HuH-7 (cell line): ENCODE measurements at places on chromosomes 3 and 15.
A peak's percentile ranks its signal among the peaks of the same experiment; 100 is the strongest.

DNA sequence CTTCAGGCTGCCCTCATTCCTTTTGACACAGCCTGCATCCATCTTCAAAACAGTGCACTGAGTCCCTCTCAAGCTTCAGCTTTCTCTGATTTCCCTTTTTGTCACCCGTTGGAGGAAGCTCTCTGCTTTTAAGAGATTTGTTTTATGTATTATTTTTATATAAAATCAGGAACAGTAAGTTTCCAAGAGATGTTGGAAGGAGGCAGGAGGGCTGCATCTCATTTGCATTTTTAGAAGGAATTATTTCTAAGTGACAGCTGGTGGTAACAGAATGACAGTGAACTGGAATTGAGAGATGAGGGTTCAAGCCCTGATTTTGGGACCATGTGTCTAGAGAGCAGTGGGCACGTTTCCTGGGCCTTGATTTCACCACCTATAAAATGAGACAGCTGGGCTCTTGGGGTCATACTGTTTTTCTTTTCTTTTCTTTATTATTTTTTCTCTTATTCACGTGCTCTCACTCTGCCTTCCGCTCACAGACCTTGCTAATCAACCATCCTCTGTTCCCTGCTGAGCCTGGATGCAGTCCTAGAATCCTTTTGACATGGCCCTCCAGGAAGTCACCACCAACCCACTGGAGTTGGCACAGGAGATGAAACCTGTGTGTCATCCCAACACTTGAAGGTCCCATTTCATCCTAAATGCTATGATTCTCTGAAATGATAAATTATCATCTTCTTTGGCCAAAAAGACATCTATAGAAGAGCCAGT lies 148.6 kb downstream of the CACNA2D3 start:
- no peak for DNase-seq

- DNase-seq: no peak
These were observed 82.3 kb downstream of the CHSY1 start for GRCh38 chr15:101169495-101170071.

- DNase-seq: no peak
These were observed 44.4 kb upstream of the ST3GAL6 start for GRCh38 chr3:98718730-98719129.

DNA sequence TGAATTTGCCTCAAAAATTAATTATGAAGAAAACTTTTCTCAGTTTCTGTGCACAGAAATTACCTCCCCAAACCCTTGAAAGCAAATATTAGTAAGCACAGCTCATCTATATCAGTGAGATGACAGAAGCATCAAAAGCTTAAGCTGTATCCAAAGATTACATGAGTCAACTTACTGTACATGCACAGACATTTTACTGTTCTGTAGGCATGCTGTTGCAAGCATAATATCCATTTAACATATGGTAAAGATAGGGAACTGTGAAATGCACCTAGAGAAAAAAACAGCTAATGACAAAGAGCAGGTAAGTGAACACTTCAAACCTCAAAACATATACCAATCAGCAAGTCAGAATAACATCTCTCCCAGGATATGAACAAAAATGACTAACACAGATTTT lies 20.9 kb downstream of the SHOX2 start:
- no peak for DNase-seq

DNA sequence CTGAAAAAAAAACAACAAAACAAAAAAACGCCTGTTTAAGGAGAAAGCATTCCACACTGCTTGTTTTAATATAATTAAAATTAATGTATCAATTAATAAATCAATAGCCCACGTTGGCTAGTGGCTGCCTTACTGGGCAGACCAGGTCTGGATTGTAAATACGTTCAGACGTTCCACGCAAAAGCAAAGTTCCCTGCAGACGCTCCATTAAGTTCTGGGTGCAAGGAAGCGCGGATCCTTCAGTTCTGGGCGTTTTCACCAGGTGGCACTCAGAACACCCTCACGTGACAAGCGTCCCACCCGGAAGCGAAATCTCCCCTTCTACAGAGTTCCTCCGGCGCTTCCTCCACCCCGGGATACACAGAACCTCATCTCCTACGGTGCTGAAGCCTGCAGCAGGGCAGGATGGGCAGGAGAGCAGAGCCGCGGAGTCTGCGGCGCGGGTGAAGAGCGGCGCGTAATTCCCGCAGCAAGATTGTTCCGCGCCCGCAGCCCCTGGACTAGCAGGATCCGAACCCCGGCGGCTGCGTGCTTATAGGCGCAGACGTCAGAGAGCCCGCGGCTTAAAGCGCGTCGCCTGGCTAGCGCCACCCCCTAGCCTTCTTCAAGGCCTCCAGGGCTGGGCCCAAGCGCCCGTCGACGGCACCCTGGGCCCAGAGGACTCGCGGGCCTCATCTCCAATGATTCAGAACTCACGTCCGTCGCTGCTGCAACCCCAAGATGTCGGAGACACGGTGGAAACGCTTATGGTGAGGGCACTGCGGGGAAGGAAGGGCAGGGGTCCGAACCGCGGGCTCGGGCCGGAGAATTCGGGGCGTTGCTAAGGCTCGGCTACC lies at the start of gene SLC25A38:
TSS of gene SLC25A38 (plus strand) at position 326 of the 836 bp plus-strand sequence. CDS start at position 681, 355 bp downstream.
- DNase-seq: peak; percentile 92

GRCh38 chr15:92803852-92804609 lies 96.1 kb upstream of the CHD2 start:
- DNase-seq: peak; percentile 87

DNA sequence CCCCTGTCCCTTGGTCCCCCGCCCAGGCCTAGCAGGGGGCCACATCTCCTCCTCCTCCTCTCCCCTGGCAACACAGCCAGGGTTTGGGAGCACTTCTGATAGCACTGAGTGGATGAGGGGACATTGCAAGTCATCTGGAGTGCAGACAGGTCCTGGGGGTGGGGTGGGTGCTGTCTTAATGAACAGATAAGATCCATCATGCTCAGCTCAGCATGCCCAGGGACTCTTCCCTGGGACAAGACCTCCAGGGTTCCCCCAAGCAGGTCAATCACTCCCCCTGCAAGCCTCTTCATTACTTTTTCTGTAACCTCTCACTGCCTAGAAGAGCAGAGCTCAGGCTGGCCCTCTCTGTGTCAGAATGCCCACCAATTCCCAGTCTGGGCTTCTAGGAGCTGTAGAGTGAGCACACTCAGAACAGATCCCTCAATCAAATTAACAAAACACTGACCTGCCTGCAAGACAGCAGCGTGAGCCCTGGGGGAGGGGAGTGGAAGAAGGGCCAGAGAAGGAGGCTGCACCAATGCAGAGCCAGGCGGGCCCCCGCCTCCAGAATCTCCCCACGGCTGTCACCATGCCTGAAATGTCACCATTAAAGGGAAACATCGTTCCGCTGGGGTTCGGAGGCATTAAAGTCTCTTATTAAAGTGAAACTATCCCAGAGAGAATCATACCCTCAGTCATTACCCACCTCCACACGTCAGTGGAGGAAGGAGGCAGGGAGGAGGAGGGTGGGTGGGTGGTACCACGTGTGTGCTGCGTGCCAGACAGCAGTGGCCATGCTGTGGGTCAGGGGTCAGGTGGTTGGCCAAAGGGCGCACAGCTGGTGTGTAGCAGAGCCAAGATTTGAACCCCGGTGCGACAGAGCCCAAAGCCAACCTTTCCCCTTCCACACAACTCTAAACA lies 114.7 kb upstream of the LINGO1 start:
- no peak for DNase-seq

DNA sequence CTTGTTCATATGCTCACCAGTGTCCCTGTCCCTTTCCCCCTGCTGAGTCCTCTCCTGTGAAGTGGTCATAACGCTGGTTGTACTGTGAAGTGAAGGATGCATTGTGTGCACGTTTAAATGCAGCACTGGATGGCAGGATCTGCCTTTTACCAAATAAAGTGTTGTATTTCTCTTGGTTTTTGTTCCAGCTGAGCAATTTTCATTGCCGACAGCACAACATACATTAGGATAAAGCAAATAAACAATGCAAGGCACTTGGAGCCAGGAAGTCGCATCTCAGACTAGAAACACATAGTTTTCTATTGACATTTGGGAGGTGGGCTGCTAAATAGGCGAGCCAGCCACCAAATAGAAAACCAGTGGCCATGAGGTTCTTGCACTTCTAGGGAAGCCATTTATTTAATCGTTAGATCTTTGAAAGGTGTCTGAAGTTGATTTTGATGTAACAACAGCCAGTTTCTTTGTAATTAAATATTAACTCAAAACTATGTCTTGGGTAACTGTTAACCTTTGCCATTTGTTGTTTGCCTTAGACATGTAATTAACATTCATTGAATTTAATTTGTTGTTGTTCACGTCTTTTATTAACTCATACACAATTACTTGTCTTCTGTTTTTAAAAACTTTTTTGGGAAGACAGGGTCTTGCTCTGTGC lies 185.3 kb downstream of the FNDC3B start:
- DNase-seq: no peak

GRCh38 chr3:2535206-2535605 lies 436.5 kb downstream of the CNTN4 start:
- no peak for DNase-seq

- no peak for DNase-seq
These were observed 768.7 kb downstream of the ROBO1 start for GRCh38 chr3:78999139-78999538.

DNA sequence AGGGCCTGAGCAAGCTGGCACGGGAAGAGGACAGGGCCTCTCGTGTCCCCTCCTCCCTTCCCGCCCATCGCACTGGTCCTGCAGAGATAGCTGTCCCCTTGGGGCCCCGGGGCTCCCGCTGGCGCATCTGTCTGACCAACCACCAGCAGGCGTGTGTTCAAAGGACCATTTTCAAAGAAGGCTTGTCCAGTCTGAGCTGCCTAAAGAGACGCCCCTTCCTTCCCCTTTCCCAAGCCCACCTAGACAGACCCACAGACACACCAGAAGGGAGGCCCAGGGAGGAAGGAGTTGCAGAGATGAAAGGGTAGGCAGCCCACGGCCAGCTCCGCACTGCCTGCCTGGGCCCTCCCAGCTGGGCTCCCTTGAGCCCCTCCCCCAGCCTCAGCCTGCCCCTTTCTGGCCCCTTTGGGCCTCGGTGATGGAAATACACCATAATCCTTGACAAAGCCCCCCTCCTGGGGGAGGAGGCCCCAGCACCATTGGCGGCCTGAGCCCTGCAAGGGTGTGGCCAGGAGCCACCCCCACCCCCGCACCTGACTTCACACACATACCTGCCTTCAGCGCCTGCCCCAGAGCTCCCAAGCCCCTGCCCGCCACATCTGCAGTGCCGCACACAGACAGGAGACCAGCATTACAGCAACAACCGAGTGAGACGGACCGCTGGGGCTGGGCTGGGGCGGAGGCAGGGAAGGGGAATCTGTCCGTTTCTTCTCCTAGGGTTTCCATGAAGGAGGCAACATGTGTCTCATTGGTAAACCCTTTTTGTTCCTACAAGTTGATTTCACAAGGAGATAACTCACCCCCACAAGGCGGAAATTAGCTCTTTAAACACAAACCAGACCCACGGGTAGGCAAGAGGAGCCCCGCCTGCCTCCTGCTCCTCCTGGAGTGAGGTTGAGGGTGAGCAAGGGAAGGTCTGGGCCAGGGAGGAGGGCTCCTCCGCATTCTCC lies at the start of gene STRA6:
TSS of gene STRA6 (minus strand) at position 336 of the 950 bp plus-strand sequence. CDS start 520 bp downstream, outside the sequence.
- peak; percentile 69 for DNase-seq

DNA sequence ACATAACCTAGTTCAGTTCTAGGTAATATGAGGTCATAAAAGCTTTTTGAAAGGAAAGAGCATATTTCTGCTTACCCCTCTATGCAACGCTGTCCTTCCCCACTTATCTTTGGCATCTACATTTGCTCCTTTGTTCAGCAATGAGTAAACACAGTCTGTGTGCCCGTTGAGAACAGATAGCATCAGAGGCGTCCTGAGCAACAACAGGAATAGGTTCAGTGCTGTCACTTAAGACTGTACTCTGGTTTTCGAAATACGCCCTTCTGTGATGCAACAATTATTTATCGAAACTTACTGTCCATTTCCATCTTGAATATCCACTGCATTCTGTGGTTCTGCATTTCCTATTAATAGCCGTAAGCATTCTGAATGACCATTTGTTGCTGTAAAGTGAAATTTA lies 84.4 kb downstream of the BTD start:
- no peak for DNase-seq

DNA sequence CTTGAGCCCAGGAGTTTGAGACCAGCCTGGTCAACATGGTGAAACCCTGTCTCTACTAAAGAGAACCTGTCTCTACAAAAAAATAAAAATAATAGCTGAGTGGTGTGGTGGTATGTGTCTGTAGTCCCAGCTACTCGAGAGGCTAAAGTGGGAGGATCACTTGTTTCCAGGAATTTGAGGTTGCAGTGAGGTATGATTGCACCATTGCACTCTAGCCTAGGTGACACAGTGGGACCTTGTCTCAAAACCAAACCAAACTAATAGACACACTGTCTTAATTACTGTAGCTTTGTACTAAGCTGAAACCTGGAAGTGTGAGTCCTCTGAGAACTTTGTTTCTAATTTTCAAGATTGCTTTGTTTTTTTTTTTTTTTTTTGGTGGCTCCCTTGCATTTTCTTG lies 30.4 kb downstream of the MGA start:
- DNase-seq: no peak

DNA sequence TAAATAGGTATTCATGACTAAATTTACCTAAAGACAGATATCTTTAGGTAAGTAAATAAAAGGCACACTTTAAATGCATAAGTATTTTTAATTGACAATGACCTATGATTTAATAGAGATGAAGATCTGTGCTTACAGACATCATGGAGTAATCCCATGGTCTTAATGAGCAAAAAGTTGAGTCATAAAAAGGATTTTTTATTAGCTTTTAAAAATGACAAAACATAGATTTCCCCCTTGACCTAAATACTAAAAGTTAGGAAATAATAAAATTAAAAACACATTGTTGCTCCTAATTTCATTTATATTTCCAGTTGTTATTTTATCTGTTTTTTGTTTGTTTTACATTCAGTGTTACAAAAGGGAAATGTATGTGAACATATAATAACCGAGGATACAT lies 1005.7 kb downstream of the ROBO1 start:
- no peak for DNase-seq

GRCh38 chr3:142904639-142905436 lies 16.0 kb upstream of the PCOLCE2 start:
- DNase-seq: no peak
